ENCODE measurements at places on chromosomes 2 and 18.

- no peak for DNase-seq
Observed at GRCh38 chr2:58042486-58042970, 4.1 kb upstream of the VRK2 start.

DNA sequence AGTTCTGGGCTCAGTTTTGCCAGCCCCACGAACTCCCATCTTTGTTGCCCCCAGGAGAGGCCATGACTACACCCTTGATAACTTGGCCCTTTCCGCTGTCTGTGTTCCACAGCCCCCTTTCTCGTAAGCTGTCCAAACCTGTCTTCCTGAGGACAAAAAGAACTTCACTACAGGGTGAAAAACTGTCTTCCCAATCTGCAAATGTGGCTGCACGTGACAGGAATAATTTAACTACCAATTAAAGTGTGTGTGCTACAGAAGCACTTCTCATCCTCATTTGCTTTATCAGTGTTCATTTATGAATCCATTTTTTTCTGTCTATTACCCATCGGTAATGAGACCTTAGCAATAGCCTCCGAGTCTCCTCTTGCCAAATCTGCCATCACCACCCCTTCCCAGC is 9.1 kb upstream of the ALPK2 start:
- no peak for DNase-seq

DNA sequence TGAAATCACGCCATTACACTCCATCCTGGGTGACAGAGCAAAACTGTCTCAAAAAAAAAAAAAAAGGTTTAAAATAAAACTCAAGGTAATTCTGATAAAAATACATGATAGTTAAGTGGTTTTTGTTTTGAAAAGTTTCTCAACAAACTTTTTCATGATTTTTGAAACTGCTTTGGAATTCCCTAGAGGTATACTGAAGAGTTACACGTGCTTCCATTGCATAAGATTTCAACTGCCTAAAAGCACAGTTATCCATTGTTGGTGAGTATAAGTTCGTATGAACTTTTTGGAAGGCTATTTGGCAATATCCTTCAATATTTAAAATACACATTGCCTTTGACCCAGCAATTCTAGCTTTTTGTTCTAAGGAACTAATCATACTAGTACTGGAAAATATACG is 74.9 kb downstream of the USP34 start:
- no peak for DNase-seq

DNA sequence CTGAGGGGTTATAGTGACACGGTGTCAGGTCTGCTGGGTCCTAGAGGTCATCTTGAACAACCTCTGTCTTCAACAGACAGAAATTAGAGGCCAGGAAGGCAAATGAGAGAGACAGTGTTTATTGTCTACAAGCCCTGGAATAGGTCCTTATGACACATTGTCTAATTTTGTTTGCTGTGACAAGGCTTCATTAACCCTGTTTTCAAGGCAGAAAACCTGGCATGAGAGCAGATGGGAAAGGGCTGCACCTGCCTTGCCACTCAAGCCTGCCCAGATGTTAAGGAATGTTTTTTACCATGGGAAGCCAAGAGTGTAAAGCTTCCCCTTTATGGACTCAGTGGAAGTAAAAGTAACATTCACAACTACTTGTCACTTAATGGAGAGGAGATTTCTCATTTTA is 275.3 kb downstream of the KCNS3 start:
- no peak for DNase-seq

GRCh38 chr18:10113121-10114022 is 199.6 kb downstream of the VAPA start:
- no peak for DNase-seq

GRCh38 chr2:229363185-229363814 is 92.2 kb upstream of the PID1 start:
- no peak for DNase-seq

- DNase-seq: no peak
Observed at GRCh38 chr18:23573626-23574431, 12.5 kb downstream of the NPC1 start.

DNA sequence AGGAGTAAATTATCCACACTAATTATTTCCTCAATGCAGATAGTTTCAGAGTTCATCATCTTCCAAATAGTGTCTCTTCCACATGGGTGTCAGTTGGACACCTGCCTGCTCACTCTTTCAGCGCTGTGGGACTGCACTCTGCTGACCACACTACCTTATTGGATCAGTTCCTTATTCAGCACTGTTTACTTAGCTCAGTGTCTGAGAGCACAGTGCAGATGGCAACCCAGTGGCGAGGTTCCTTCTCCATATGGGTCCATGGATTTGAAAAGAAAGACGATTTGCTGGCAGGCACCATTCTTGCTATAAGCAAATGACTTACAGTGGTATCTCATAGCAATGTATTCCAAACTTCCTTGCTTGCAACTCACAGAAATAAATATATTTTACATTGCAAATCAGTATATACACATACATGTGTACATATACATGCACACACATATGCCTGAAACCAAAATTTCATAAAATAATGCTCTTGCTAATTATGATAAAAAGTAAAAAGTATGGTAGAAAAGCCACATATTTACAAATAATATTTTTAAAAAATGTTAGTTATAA is 354.8 kb downstream of the INSIG2 start:
- DNase-seq: no peak

- no peak for DNase-seq
Observed at GRCh38 chr2:109173311-109174171, 44.5 kb downstream of the SH3RF3 start.

- no peak for DNase-seq
Observed at GRCh38 chr2:233791151-233791882, 13.2 kb downstream of the MROH2A start.

- DNase-seq: no peak
Observed at GRCh38 chr2:1826226-1826905, 82.1 kb upstream of the PXDN start.

DNA sequence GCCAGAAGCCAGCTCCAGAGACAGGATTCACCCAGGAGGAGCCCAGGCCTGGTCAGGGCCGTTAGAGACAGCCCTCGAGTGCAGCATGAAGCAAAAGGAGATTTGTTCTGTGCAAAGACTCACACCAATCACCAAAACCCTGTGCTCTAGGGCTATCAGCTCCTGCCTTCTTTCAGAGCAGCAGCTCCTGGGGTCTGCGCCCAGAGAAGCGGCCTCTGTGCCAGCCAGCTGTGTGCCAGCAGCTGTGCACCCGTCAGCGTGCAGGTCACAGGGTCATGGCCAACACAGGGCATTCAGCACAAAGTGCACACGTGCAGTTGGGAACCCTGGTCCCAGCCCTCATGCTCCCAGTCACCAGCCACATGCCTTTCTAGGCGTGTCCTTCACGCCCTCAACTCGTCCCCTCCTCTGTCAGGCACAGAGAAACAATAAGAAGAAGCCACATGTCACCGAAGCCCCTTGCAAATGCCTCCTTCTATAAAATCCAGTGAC is 49.3 kb downstream of the ZNF516 start:
- DNase-seq: no peak

- no peak for DNase-seq
Observed at GRCh38 chr2:19295998-19296502, 62.4 kb downstream of the OSR1 start.

DNA sequence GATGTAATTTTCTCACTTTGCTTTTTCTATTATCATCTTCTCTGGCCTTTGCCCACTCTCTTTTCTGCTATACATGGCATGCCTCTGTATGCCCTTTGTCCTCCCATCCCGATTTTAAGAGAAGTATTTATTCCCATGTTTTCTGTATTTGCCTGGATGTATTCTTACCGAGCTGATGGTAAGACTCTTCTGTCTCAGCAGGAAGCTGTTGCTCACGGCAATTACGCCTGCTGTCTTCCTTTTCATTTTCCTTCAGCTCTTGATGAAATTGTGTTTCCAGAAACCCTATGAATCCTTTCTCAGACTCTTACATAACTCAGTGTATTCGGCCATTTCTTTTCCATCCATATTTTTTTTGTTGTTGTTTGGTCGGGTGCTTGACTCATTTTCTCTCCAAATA is 121.6 kb downstream of the SP3 start:
- no peak for DNase-seq

GRCh38 chr2:134763164-134763710 is 44.4 kb upstream of the TMEM163 start:
- no peak for DNase-seq

- DNase-seq: no peak
Observed at GRCh38 chr2:13109516-13109915, 392.8 kb downstream of the TRIB2 start.

DNA sequence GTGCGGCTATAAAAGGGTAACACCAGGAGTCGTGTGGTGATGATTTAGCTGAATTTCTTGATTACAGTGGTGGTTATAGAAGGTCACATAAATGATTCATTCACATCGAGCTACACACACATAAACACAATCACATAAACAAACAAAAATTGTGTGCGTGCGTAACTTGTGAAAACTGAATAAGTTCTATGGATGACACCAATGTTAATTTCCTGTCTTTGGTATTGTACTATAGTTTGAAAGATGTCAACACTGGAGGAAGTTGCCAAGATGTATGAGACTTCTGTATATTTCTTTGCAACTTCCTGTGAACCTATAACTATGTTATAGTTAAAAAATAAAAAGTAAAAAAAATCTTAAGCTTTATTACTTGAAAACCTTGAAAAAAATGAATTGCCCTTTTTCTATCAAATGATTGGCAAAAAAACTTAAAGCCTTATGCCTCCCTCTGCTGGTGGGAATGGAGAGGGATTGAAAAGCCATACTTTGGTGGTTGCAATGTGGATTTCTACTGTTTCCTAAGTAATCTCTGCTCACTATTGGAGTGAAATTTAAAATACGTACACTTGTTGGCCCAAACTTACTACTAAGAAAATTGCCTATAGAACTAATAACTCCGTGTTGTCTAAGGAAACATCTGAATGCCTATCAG is 227.7 kb downstream of the RPIA start:
- DNase-seq: no peak

- DNase-seq: no peak
Observed at GRCh38 chr2:46715541-46715940, 200.1 kb downstream of the MCFD2 start.

DNA sequence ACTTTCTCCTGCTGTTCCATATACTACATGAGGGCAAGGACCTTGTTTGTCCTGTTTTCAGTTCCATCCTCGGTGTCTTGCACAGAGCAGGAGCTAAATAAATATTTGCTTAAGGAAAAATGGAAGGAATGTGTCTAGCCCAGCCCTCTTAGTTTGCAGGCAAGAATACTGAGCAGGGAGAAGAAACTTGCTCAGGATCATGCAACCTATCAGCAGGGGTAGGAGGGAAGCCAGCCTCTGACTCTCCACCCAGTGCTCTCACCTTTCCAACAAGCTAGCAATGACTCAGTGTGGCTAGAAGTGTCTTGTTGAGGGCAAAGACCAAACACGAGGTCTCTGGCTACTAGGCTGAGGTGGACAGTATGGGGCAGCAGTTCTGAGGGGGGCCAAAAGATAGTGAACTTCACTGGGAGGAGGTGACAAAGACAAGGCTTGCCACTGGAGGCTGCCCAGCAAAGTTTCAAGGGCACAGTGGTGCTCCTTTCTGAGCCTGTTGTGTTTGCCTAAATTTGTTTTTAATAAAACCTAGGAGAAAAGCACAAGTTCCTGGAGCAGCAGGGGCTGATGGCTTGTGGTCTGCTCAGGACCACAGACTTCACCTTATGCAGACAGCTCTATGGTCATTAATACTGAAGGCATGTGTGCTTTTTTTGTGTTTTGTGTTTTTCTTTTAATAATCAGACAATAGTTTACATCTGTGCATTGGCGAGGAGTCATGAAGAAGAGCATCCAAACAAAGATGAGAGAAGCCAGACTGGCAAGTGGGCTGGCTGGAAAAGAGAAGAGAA is 49.1 kb upstream of the CTAGE1 start:
- no peak for DNase-seq

- DNase-seq: no peak
Observed at GRCh38 chr2:205814039-205814364, 131.7 kb downstream of the NRP2 start.

DNA sequence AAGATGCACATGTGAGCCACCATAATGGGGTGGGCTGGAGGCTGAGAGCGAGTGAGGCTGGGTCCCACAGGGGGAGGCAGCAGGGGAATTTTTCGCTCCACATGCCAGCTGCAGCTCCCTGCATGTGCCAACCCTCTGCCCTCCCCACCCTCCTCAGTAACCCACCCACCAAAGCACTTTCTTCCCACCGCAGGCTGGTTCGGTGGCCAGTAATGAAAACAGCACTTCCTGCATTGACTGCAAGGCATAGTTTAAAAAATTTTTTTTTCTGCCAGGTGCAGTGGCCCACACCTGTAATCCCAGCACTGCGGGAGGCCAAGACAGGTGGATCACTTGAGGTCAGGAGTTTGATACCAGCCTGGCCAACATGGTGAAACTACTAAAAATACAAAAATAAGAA is 147.5 kb upstream of the TTC39C start:
- no peak for DNase-seq

GRCh38 chr2:227482638-227483340 is 10.8 kb downstream of the AGFG1 start:
- no peak for DNase-seq

DNA sequence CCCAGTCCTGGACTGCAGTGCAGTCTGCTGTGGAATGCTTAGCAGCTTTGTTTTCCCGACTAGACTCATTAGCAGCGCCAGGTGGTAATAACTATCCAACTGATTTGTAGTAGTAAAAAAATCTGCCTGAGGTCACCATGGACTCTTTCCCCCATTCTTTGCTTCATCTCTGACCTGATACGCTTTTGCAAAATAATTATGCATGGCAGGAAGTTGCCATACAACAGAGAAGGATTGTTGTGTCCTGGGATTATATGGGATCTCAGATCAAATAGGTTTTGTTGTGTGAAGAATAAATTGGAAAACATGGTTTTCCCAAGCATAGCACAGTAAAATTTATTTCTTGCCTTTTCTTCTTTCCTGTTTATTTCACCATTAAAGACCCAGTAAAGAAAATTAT is 72.4 kb upstream of the ATP5MC3 start:
- DNase-seq: no peak

GRCh38 chr2:181305301-181306123 is 151.7 kb upstream of the ITGA4 start:
- no peak for DNase-seq

- no peak for DNase-seq
Observed at GRCh38 chr2:17640406-17640805, 99.9 kb downstream of the VSNL1 start.

DNA sequence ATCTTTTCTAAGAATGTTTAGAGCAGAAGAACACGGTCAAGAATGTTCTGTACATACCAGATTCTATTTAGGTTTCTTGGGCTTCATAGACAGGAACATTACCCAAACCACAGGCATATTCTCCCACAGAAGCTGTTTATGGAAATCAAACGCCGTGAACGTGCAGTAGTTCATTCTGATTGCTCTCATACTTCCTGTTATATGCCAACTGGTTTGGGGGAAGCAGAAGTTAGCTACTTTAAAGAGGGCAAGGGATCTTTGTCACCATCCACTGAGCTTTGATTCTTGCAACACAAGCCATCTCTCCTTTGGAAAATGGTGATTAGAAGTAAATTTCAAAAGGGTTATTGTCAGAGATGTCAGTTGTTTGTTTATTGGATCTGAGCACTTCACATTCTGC is 182.2 kb upstream of the NRP2 start:
- no peak for DNase-seq

DNA sequence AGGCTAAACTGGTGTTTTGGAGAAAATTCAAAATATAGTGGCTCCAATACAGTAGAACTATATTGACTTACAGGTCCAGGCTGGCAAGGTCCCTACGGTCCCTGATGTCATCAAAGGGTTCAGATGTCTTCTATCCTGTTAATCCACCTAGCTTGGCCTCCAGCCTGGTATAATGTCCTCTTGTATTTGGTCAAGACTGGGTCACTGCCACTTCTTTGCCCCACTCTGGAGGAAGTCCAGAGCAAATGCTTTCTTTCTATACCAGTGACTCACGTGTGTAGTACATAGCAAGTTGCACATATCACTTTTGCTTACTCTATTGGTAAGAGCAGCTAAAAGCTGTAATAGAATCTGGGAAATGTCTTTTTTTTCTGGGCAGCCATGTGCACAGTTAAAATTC is 80.8 kb downstream of the LCLAT1 start:
- no peak for DNase-seq

Measured in cortex of kidney (tissue), 1 donor.